ENCODE measurements at places on chromosomes 2 and 18.

DNA sequence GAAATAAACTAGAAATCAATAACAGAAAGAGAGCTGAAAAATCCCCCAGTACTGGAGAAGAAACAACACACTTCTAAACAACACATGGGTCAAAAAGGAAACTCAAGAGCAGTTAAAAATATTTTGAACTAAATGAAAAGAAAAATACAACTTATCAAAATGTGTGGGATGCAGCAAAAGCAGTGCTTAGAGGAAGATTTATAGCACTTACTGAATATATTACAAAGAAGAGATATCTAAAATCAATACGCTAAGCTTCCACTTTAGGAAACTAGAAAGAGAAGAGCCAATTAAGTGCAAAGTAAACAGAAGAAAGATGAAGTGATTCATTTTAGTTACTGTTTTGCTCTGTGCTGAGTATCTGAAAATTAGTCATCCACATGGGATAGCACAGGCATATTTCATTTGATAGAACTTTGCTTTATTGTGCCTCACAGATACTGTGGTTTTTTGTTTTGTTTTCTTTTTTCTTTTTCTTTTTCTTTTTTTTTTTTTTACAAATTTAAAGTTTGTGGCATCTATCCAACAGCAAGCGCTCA is 17.0 kb downstream of the TGFA start:
- no peak for DNase-seq

DNA sequence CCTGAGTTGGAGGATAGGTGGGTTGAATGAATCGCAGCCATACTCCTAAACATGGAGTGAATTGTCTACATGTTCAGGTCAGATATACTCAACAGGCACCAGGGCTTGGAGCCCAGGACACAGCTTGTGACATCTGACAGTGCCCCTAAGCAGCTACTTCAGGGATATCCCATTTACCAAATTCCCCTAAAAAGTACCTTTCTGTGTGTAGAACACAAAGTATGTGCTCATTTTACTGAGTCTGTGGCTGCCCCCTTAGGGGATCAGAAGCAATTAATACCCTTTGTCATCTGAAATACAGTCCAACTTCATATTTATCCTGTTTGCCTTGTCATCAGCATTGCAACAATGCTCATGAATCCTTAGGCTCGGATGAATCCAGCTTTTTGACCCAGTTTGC is 20.8 kb downstream of the TNFRSF11A start:
- DNase-seq: no peak

- DNase-seq: no peak
Measured at GRCh38 chr2:153487448-153487847, 8.9 kb upstream of the RPRM start.

GRCh38 chr2:118622108-118622507 is 225.3 kb downstream of the EN1 start:
- no peak for DNase-seq

GRCh38 chr18:5543773-5544389 is at the start of gene EPB41L3:
Gene EPB41L3 (minus strand): TSS chr18:5543997. CDS start chr18:5489183, 54,814 bp downstream.
- DNase-seq: no peak

GRCh38 chr18:79915161-79916127 is 36.0 kb downstream of the SLC66A2 start:
- no peak for DNase-seq

DNA sequence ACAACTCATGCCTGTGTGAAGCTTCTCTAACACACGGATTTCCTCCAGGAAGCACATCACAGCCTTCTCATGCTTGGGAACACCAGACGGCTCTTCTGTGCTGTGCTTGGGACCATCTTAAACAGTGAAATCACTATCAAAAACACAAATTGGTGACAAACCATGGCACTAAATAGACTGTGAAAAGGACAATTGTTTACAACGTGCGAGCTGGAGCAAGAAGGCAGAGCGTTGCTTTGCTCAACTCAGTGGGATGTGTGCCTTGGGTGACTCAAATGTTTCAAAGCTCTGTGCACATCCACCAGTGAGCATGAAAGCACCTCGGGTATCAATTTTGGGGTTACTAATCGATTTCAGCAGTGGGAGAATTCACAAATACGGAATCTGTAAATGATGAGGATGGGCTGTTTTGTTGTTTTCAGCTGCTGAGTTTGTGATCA is 182.4 kb upstream of the ARL4C start:
- DNase-seq: no peak

DNA sequence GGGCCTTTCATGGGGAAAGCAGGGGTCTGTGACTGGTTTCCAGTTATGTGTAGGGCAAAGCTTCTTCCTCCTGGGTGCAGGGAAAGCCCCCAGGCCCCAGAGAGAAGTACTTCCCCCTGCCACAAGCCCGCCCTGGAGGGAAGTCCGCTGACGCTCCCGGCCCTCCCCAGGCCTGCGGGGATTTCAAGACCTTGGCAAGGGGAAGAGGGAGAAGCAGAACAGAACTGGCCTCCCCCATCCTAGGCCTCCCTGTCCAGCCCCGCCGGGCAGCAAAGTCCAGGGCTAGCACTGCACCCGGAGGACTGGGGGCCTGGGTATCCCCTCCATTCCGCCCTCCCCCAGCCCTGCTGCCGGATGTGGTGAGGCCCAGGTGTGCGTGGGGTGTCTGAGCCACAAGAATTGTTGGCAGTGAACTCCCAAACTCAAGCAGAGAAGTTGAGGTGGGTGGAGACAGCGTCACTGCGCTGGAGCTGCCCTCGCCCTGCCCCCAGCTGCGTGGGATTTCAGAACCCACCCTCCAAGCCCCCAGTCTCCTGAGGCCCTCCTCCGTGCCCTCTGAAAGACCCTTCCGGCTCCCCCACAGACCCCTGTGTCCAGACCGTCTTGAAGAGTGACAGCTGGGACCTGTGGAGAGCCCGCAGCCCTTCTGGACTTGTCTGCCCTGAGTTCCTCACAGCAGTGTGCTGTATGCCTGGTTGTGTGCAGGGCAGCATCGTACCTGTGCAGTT is 1.1 kb upstream of the DUSP2 start:
- peak; percentile 83 for DNase-seq

DNA sequence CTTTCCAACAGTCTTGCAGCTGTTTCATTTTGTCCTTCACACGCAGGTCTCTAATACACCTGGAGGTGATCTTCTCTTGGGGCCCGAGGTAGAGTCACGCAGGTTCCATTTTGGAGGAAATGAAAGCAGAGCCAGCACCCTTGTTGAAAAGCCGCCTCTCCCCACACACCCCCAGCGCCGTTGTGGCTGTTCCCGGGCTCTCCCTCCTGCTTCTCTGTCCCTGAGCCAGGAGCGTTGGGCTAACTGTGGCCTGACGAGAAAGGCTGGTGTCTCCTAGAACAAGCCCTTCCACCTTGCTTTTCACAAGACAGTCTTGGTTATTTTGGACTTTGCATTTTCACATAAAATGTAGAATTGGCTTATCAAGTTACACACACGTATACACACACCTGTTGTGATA is 16.3 kb downstream of the SNED1 start:
- DNase-seq: no peak

Measured in activated T-helper 1 cell treated with Interleukin-2 at 50 U/mL for 16 hours (primary cell).